ENCODE measurements at places on chromosomes 3 and 15.

DNA sequence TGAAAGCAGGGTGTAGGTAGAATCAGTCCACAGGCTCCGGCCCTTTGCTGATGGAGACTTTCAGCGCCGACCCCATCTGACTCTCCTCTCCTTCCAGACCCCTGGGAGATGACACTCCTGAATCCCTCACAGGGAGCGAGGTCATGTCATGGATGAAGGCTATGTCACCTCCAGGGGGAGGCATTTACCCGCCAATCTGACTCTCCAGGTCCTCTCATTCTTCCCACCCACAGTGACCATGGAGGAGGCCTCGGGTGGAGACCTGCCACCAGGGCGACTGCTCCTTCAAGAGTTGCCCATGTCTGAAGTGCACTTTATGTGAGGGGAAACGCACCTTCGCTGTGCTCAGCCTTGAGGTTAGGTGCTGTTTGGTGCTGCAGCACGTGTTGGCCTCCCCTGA, 112.7 kb downstream of the KLF13 start:
- no peak for DNase-seq

DNA sequence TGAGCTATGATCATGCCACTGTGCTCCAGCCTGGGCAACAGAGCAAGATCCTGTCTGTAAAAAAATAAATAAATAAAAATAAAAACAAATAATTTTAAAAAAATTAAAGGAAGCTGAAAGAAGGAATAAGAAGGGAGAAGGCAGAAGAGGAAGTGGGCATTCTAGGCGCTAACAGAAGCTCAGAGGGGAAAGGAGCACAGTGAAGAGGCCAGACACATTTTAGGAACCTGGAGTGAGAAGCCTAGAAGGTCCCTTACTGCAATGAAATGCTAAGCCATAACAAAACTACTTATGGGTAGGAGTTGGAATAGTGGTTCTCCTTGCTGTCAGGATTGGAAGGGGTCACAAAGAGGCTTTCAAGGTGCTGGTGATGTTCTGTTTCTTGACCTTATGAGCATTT, 64.0 kb downstream of the ITGB5 start:
- no peak for DNase-seq

GRCh38 chr15:73990250-73991005, 1.7 kb downstream of the STOML1 start:
- no peak for DNase-seq

- no peak for DNase-seq
Observed at GRCh38 chr3:79881431-79881830, 113.6 kb upstream of the ROBO1 start.

GRCh38 chr3:32934150-32934742, 17.2 kb upstream of the CCR4 start:
- no peak for DNase-seq

DNA sequence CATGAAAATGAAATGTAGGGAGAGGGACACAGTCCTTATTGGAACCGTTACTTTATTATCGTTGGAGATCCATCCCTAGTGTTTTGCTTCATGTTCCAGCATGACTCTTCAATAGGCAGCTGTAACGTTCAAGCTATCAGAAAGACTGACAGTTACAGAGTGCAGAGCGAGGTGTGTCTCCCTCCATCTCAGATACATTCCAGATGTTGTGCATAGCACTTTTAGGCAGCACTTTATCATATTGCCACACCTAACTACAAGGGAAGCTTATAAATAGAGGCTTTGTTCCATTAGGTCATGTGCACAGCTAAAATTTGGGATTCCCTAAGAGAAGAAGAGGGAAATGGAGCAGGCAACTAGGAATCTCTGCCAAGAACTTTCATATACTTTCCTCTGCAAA, 1009.6 kb downstream of the ROBO2 start:
- DNase-seq, result no peak

DNA sequence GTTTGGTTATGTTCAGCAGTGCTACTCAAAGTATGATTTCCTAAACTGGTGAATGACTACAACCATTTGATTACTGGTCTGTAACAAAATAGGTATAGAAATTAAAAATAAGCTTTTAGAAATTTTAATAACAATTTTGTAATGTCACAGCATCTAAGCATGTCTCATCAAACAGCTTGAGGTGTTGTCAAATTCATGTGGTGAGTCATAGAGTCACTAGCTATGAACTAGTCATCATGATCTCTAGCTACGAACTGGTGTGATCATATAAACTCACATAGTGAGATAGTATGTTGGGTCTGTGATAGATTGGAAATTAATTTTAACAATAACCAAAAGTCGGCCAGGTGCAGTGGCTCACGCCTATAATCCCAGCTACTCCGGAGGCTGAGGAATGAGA, 213.9 kb upstream of the RBMS3 start:
- DNase-seq, result no peak

DNA sequence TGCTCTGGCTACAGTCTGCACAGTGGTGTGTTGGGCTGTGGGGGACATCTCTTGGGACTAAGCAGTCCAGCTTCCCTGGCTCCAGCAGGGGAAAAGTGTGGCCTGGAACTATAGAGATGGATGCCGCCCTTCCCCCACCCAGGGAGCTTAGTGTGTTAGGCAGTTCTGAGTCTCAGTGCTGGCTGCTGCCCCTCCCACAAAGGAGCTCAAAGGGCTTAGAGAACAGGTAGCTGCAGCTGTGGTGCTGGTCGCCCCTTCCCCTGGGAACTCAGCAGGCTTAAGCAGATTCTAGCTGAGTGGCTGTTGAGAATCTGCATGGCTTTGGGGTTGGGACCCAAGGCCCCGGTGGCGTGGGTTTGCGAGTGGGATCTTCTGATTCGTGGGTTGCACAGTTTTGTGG, 190.8 kb downstream of the PDCD6IP start:
- no peak for DNase-seq

All from stimulated activated CD4-positive, alpha-beta T cell treated with anti-CD3 and anti-CD28 coated beads, TNF-alpha, amount 100 ng/mL, for 24 hours (primary cell).